ENCODE measurements at places on chromosomes 7 and 10.
A peak's percentile ranks its signal among the peaks of the same experiment; 100 is the strongest.

DNA sequence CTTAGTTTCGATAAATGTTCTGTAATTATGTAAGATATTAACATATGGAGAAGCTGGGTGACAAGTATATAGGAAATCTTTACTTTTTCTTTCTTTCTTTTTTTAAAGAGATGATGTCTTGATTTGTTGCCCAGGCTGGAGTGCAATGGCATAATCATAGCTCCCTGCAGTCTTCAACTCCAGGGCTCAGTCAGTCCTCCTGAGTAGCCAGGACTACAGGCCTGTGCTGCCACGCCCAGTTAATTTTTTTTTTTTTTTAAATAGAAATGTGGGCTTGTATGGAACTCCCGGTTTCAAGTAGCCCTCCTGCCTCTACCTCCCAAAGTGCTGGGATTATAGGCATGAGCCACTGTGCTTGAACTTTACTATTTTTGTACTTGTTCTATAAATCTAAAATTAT, 111.7 kb downstream of the POLL start:
- H3K27me3 ChIP-seq = no peaks in the 10 kb centered on the region
- H3K4me3 ChIP-seq = no peak overlapping the region
- H3K4me1 ChIP-seq = no peaks in the 10 kb centered on the region
- no peak for DNase-seq

DNA sequence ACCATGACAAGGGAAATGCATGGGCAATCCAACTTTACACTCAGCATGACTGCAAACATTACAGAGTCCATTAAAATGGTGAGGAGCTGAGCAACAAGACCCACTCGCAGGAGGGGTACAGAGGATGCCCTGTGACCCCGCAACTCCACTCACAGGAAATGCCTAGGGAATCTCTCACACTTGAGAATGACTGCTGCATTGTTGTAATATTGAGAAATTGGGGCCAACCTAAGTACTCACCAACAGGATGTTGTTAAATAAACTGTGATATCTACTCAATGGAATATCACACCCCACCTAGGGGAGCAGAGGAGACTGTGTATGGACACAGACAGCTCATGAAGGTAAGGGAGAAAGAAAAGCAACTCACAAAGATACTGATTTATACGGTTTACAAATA, 53.4 kb upstream of the CAMK2B start:
- no peaks in the 10 kb centered on the region for H3K36me3 ChIP-seq
- peaks cover 46% of the 10 kb centered on the region for H3K4me1 ChIP-seq
- peak overlapping the region; percentile 65 for H3K27ac ChIP-seq

DNA sequence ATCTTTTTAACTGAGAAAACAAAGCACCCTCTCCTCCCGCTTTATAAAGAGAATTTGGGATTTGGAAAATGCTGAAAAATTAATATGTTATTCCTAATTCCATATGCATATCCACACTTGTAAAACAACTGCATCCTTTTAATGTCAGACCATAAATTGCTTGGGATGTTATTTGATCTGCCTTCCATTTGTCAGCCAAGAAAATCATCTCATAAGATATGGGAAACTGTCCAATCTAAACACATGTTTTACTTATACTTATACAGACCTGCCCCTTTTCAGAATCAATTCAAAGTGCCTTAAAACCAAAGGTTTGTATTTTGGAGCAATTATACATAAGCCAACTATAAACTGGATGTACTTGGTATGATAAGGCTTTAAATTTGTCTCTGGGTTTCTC, 595.5 kb upstream of the PFKP start:
- no peak overlapping the region for H3K27ac ChIP-seq
- no peaks in the 10 kb centered on the region for H3K36me3 ChIP-seq
- DNase-seq = no peak

DNA sequence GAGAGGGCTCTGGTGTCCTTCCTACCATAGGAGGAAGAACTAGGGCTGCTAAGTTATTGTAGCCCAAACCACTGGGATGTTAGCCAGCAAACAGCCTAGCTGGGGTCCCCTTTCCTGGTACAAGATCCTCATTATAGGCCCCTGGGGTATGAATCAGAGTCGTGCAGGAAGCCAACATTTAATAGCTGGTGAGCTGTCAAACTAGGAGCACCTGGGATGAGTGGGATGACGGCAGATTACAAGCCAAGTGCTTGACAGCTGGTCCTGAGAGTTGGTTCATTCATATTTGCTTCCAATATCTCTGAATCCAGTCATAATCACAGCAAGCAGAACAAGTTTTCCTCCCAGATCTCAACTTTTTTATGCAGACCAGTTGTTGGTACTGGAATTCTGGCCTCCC, 25.1 kb upstream of the DNAJB12 start:
- H3K4me3 ChIP-seq = no peak overlapping the region
- H3K36me3 ChIP-seq = no peaks in the 10 kb centered on the region
- DNase-seq = peak; percentile 16
- no peaks in the 10 kb centered on the region for H3K27me3 ChIP-seq

DNA sequence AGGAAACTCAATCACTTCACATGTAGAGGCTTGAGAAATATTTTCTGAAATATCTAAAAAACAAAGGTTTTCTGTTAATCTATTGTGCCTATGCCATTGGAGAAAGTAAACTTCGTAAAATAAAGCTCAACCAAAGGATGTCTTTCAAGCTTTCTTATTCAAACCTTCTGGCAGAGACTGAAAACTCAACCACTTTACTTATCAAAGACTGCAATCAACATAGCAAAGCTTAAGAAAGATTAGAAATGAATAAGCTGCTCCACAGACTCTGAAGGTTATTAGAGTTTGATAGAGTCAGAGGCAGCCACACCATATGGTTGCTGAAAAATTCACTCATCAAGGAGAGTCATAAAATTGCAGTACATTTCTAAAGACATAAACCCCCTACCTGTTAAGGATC, 245.8 kb upstream of the MEOX2 start:
- H3K36me3 ChIP-seq = no peaks in the 10 kb centered on the region
- H3K27me3 ChIP-seq = no peaks in the 10 kb centered on the region
- H3K27ac ChIP-seq = no peak overlapping the region
- no peak overlapping the region for H3K4me3 ChIP-seq
- DNase-seq = no peak
